RWPE2 (cell line): ENCODE measurements at places on chromosomes 1 and 21.

DNA sequence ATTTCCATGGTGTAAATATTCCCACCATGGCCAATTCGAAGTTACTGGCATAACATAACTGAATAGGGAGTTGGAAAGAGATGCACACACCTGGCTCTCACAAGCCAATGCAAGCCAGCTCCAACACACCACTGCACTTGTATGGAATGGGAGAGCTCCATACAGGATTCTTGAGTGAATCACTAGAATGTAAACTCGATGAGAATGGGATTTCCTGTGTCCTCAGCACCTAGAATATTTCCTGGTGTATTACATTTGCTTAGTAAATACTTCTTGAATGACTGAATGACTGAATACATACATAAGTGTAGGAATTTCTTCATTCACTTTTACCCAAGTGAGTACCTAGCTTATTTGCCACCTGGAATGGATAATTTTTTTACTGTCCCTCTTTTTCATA is 16.2 kb upstream of the PPIE start:
- no peak for DNase-seq
- no peak overlapping the region for H3K4me3 ChIP-seq
- H3K4me1 ChIP-seq: peaks cover 2% of the 10 kb centered on the region
- H3K27ac ChIP-seq: peak overlapping the region; percentile 30
- H3K36me3 ChIP-seq: no peaks in the 10 kb centered on the region

- no peak for DNase-seq
- no peaks in the 10 kb centered on the region for H3K27me3 ChIP-seq
- H3K4me3 ChIP-seq: no peak overlapping the region
- H3K27ac ChIP-seq: peak overlapping the region; percentile 97
- H3K4me1 ChIP-seq: peaks cover 21% of the 10 kb centered on the region
- 0 out of 2 replicates have a peak, but pooled peaks cover 2% of the 10 kb centered on the region for H3K36me3 ChIP-seq
These were observed 62.1 kb downstream of the SKI start for GRCh38 chr1:2290171-2290578.

GRCh38 chr1:54557671-54558355 is 9.8 kb downstream of the ACOT11 start:
- no peak overlapping the region for H3K4me3 ChIP-seq
- no peak overlapping the region for H3K27ac ChIP-seq
- no peaks in the 10 kb centered on the region for H3K4me1 ChIP-seq
- H3K36me3 ChIP-seq: no peaks in the 10 kb centered on the region
- H3K27me3 ChIP-seq: no peaks in the 10 kb centered on the region

- H3K27ac ChIP-seq: no peak overlapping the region
- no peaks in the 10 kb centered on the region for H3K4me1 ChIP-seq
- H3K4me3 ChIP-seq: no peak overlapping the region
- H3K27me3 ChIP-seq: peaks cover 24% of the 10 kb centered on the region
- no peak for DNase-seq
These were observed 1.8 kb upstream of the PGBD5 start for GRCh38 chr1:230427981-230428380.

DNA sequence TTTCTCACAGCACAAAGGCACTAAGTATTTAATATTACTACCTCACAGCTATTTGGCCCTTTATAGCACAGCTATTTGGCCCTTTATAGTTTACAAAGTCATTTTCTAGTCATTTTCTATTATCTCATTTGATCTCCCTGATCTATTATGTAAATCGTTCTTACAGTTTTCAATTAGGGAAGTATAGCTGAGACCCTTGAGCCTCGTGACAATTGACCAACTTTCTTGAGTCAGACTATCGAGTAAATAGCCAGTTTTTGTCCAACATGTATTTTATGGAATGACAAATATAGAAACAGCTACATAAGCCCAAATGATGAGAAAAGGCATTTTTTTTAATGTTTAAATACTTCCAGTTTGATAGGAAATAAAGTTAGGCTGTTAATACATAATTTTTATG is 7.0 kb upstream of the ANGPTL1 start:
- peaks cover 3% of the 10 kb centered on the region; the same call in 1 of the 2 replicates for H3K36me3 ChIP-seq
- H3K27ac ChIP-seq: no peak overlapping the region
- H3K27me3 ChIP-seq: no peaks in the 10 kb centered on the region

GRCh38 chr1:175127565-175127964 is 59.9 kb downstream of the TNN start:
- no peak overlapping the region for H3K4me3 ChIP-seq
- H3K27ac ChIP-seq: no peak overlapping the region
- DNase-seq: no peak
- no peaks in the 10 kb centered on the region for H3K27me3 ChIP-seq

GRCh38 chr1:70117046-70117445 is 88.3 kb downstream of the LRRC40 start:
- no peak overlapping the region for H3K4me3 ChIP-seq
- no peaks in the 10 kb centered on the region for H3K36me3 ChIP-seq
- peaks cover 20% of the 10 kb centered on the region for H3K27me3 ChIP-seq
- DNase-seq: no peak

DNA sequence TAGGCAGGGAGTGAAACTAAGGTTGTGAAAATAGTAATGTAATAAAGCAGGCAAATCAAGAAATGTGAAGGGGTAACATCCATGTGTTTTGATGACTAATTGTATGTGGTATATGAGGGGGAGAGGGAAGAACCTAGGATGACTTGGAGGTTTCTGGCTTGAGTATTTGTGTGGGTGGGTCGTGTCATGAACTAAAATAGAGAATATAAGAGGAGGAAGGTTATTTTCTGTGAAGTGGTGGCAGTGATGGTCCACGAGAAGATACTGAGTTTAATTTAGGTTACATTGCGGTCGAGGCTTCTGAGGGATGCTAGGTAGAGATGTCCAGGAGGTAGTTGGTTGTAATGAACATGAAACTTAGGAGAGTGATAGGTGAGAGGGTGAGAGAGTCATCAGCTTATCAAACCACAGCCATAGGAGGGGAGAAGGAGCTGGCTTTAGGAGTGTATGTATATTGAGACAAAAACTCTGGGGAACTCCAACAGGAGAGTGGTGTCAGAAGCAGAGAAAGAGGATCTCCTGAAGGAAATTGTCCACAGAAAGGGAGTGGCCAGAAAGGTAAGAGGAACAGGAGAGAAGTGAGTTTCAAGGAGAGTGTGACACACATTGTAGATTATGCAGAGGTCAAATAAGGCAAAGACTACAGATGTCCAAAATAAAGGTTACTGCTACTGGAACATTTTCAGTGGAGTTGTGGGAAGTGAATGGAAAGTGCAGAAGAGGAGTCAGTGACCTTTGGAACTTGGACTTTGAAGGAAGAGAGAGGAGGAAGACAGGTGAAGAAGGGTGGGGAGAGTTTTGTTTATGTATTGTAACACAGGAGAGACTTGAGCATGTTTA is 89.0 kb upstream of the MACF1 start:
- no peak for DNase-seq
- H3K27ac ChIP-seq: peak overlapping the region; percentile 25

DNA sequence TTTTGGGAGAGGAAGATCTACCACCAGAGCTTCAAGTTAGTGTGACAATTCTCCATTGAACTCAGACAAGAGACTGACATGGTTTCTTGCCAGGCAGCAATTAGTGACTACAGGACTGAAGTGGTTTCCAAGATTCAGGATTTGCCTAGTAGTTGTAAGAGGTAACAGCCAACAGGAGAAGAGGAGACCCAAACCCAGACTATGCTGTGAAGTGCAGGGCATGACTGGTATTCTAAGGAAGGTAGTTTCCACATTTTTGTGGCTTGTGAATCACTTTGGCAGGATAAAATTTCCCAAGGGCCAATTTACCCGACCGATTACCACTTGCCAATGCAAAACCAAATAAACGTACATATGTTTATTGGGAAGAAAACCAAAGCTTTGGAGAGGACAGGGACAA is 14.7 kb upstream of the RAP1A start:
- H3K36me3 ChIP-seq: no peaks in the 10 kb centered on the region
- H3K27me3 ChIP-seq: no peaks in the 10 kb centered on the region
- no peak overlapping the region for H3K27ac ChIP-seq
- no peak for DNase-seq
- no peak overlapping the region for H3K4me3 ChIP-seq
- H3K4me1 ChIP-seq: peaks cover 7% of the 10 kb centered on the region

GRCh38 chr1:241444836-241445235 is 74.7 kb downstream of the FH start:
- H3K36me3 ChIP-seq: no peaks in the 10 kb centered on the region
- H3K4me1 ChIP-seq: no peaks in the 10 kb centered on the region
- no peak overlapping the region for H3K4me3 ChIP-seq
- no peaks in the 10 kb centered on the region for H3K27me3 ChIP-seq
- no peak for DNase-seq

- H3K4me3 ChIP-seq: no peak overlapping the region
- no peaks in the 10 kb centered on the region for H3K27me3 ChIP-seq
- H3K36me3 ChIP-seq: no peaks in the 10 kb centered on the region
- DNase-seq: no peak
- no peaks in the 10 kb centered on the region for H3K4me1 ChIP-seq
- H3K27ac ChIP-seq: no peak overlapping the region
These were observed 6.6 kb downstream of the CMPK1 start for GRCh38 chr1:47340227-47340626.

- no peak for DNase-seq
- H3K27ac ChIP-seq: no peak overlapping the region
- H3K36me3 ChIP-seq: peaks cover 27% of the 10 kb centered on the region
- H3K4me1 ChIP-seq: no peaks in the 10 kb centered on the region
- no peak overlapping the region for H3K4me3 ChIP-seq
These were observed 179.9 kb downstream of the VPS13D start for GRCh38 chr1:12409681-12410080.

DNA sequence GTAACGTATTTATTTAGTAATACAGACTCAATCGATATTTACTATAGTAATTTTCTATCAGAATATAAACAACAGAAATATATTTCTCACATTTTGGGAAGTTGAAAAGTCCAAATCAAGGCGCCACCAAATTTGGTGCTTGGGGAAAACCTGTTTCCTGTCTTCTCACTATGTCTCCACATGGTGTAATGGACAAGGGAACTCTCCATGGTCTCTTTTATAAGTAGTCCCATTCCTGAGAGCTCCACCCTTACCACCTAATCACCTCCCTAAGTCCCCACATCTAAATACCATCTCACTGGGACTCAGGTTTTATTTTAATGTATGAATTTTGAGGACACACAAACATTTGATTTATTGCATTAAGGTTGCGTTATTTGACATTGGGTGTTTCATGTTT is 848.0 kb downstream of the LTN1 start:
- no peaks in the 10 kb centered on the region for H3K4me1 ChIP-seq
- H3K27ac ChIP-seq: no peak overlapping the region
- H3K36me3 ChIP-seq: no peaks in the 10 kb centered on the region
- no peak overlapping the region for H3K4me3 ChIP-seq

- peaks cover 3% of the 10 kb centered on the region; the same call in 1 of the 2 replicates for H3K36me3 ChIP-seq
- peak overlapping the region; percentile 86 for H3K27ac ChIP-seq
- DNase-seq: no peak
- H3K4me3 ChIP-seq: no peak overlapping the region
- no peaks in the 10 kb centered on the region for H3K27me3 ChIP-seq
- peaks cover 20% of the 10 kb centered on the region for H3K4me1 ChIP-seq
These were observed 1.9 kb downstream of the FGGY start for GRCh38 chr1:59298710-59299346.

DNA sequence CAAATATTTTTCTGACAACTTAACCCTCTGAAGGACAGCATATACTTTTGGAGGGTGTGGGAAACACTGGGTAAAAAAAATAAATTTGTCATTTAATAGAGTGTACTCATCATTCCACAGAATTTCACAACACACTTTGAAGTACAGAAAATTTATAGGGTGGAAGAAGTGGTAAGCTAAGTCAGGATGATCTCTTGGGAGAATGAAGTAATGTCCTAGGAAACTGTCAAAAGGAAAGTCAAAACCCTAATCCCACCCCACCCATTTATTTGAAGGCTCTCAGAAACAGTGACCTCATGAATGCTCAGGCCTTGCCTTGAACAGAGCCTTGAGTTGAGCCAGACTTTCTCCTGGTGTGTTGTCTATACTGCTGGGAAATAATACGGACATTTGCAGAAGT is 7.3 kb upstream of the UAP1 start:
- peaks cover 4% of the 10 kb centered on the region for H3K4me1 ChIP-seq
- no peaks in the 10 kb centered on the region for H3K27me3 ChIP-seq
- H3K36me3 ChIP-seq: no peaks in the 10 kb centered on the region
- DNase-seq: no peak

- peak overlapping the region; percentile 42 for H3K4me3 ChIP-seq
- peaks cover 13% of the 10 kb centered on the region for H3K4me1 ChIP-seq
- DNase-seq: no peak
- no peaks in the 10 kb centered on the region for H3K27me3 ChIP-seq
- H3K36me3 ChIP-seq: peaks cover 12% of the 10 kb centered on the region
These were observed 5.2 kb upstream of the SF3A3 start for GRCh38 chr1:37994886-37995566.

- no peak overlapping the region for H3K4me3 ChIP-seq
- no peak for DNase-seq
- no peaks in the 10 kb centered on the region for H3K36me3 ChIP-seq
These were observed 65.9 kb downstream of the KCNAB2 start for GRCh38 chr1:6111571-6111970.

GRCh38 chr1:199312626-199313025 is 673.8 kb downstream of the PTPRC start:
- H3K4me3 ChIP-seq: no peak overlapping the region
- no peak for DNase-seq
- no peak overlapping the region for H3K27ac ChIP-seq
- H3K27me3 ChIP-seq: no peaks in the 10 kb centered on the region

DNA sequence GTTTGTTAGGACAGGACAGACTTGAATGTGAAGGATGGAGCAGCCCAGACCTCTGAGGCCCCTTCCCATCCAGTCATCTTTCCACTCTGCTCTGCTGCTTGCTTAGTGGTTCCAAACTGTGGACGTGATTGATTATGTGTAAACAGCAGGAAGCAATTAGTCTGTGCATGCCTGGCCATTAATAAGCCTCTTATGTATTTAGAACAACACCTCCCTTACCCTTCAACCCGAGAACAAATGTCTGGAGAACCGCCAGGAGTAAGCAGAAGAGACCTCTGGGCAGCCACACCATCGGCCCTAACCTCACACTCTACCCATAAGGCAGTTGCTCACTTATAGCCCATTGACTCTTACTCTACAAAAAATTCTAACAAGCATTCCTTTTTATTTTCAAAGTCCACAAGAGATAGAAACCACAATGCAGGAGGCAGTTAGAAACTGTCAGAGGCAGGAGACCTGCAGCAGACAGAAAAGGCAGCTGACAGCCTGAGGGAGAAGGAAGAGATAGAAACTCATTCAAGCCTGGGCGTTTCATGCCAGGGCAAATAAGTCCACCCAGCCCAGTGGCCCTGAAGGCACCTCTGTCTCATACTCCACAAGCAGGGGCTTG is 5.8 kb upstream of the EPHA8 start:
- no peaks in the 10 kb centered on the region for H3K36me3 ChIP-seq
- DNase-seq: no peak
- no peak overlapping the region for H3K27ac ChIP-seq
- no peaks in the 10 kb centered on the region for H3K4me1 ChIP-seq
